ENCODE measurements at places on chromosomes 4 and X.
A peak's percentile ranks its signal among the peaks of the same experiment; 100 is the strongest.

DNA sequence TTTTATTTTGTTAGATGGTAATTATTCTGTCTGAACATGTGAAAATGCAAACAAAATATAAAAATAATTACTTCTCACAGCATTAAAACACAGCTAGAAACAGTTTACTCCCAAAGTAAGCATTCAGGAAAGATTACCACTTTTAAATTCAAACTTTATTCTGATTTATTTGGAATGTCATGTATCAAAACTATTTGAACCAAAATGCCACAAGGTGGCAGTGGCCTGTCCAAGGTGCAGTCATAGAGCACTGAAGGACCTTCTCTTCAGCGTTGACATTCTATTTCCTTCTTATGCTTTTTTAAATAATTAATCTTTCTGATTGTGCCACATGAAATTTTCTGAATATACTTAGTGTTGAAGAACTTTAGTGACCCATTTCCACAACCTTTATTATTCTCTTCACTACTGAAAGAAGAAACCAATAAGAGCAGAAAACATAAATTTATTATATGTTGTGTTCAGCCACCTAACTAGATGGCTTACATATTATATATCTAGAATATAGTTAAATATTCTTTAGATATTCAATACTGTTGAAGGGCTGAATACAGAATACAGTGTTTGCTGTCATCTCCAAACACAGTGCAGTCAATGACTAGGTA, 283.6 kb downstream of the CFAP299 start:
- no peak for DNase-seq

DNA sequence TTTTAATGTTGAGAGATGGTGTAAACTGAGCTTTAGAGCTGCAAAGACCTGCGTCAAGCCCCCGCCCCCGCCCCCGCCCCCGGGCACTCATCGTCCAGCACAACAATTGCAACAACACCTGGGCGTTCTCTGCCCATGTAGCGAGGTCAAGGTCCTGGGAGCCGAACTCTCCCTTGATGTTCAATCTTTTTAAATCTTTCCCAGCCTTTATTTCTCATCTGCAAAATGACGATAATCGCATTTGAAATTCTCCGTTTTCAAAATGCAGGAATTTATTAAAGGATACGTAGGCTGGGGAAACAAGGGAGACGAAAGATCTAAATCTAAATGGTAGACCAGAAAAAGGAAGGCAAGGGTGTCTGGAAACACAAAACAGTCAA, 648 bp upstream of the MSMO1 start:
- DNase-seq = peak; percentile 28

DNA sequence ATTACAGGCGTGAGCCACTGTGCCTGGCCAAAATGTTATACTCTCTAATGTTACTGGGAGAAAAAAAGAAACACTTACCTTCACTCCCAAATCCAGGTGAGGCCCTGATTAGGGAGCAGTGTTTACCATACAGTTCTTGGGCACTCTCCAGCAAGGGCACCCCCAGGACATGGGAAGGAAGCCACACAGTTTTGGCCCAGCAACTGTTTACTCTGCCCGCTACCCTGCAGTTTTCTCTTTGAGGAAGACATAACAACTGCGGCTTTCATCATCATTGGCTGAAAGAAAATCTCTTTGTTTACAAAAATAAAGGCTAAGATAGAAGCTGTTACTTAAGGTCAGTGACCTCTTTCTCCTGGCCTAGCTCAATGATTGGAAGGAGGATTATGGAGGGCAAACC, 145.5 kb upstream of the DUSP21 start:
- DNase-seq = no peak

DNA sequence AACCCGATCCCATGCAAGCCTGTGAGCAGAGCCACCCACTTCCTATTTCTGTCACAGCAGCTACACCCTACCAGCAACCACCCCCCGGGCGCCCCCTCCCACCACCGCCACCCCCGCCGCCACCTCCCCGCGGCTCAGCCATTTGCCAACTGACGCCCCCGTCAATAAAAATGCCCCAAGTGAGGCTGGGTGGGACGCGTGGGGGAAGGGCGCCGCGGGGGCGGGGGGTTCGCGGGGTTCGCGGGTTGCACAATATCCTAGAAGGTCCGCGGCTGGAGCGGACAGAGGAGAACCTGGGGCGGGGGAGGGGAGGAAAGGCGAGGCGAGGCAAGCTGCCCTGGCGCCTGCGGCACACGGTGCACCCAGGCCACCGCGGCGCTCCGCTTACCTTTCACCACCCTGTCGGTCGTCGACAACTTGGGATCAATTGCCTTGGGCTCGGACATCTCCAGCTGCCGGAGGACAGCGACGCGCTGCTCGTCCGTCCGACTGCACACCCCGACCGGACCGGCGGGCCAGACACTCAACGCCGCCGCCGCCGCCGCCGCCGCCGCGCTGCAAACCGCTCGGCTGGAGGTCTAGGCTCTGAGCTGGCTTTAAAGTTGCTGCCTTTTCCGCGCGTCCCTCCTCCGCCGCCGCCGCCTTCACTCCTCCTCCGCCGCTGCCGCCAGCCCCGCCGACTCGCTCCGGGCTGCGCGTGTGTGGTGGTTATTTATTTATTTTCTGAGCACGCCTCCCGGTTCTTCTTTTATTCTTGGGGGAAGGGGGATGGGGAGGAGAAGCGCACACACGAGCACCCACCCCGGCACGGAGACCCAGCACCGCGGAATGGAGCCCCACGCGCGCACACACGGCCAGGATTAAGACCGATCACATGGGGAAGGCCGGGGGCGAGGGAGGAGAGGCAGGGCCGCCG, 717 bp downstream of the PPP3CA start:
- peak; percentile 56 for DNase-seq

GRCh38 chr4:14659286-14659685, 343.0 kb upstream of the CPEB2 start:
- DNase-seq = no peak

GRCh38 chr4:173518425-173519102, 11.5 kb downstream of the HAND2 start:
- no peak for DNase-seq

DNA sequence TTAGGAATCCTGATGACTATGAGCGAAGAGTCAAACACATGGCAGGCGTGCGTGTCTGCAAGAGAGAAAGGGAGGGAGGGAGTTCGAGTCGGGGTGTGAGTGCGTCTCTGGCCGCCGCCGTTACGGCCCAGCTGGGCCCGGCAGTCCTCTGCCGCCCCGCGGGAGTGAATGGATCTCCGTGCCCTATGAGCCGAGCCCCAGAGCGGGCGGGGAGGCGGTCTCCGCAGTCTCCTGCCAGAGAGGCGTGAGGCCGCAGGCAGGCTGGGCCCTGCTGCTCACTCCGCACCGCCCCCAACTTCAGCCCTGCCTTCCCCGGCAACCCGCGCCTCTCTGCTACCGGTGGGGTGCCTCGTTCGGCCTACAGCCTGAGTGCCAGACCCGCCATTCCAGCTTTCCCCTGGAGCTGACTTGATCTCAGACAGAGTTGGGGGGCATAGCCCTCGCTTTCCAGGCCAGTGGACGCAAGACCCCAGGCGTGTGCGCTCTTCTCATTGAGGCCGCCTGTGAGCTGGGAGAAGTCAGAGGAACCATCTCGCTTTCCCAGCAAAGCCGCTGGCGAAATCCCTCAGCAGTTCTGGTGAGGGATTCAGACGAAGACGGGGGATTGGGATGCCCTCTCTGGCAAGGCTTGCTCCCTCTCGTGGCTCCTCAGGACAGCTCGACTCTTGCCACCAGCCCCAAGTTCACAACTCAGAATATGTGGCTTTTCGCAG, 1.4 kb downstream of the SLC16A2 start:
- DNase-seq = no peak

GRCh38 chrX:11702420-11702819, 36.7 kb upstream of the ARHGAP6 start:
- DNase-seq = no peak

DNA sequence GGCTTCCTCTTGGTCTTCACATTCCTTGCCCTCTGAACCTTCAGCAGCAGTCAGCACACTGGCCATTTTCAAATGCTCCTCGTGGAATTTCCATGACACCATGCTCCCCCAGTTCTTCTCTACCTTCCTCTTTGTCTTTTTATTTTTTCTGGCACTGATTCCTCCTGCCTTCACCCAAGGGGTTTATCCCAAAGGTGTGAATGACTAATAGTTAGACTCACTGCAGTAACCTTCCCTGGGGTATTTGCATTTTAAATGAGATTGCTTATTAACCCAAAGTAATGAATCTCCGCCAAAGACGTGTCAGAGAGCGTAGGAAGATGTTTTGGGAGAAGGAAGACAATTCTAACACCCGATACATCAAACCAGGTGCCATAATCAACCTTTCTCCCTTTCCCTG, 36.2 kb downstream of the CD40LG start:
- no peak for DNase-seq

GRCh38 chr4:7191546-7192251, 639 bp upstream of the SORCS2 start:
- no peak for DNase-seq

DNA sequence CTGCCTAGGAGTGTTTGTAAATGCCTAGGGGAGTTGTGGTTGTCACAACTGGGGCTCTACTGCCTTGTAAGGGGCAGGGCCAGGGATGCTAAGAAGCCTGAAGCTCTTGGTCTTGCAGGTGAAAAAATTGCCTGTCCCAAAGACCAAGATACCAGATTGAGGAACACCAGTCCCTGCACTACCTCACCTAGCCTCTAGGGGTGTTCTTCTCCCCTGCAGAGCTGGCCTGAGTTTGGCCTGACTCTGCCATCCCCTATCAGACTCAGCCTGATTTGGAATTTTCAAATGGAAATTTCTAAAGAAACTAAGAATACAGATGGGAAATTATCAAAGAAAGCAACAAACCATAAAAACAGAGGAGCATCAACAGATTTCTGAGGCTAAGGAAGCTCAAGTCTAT, 90.4 kb downstream of the ZC4H2 start:
- DNase-seq = no peak

Data from activated CD4-positive, alpha-beta T cell treated with anti-CD3 and anti-CD28 coated beads, Interleukin-2, amount 50 U/mL, for 48 hours (primary cell).